Putamen (tissue), 1 donor: ENCODE measurements at places on chromosomes 4 and X.

- no peak for DNase-seq
Observed at GRCh38 chrX:98568795-98569194, 1685.1 kb downstream of the RPA4 start.

GRCh38 chr4:187027272-187027671 lies 303.6 kb upstream of the FAT1 start:
- no peak for DNase-seq

- DNase-seq, result peak; percentile 40
Observed at GRCh38 chr4:74997948-74998729, 65.2 kb downstream of the PARM1 start.

GRCh38 chrX:107829878-107830277 lies 4.2 kb downstream of the MID2 start:
- no peak for DNase-seq

DNA sequence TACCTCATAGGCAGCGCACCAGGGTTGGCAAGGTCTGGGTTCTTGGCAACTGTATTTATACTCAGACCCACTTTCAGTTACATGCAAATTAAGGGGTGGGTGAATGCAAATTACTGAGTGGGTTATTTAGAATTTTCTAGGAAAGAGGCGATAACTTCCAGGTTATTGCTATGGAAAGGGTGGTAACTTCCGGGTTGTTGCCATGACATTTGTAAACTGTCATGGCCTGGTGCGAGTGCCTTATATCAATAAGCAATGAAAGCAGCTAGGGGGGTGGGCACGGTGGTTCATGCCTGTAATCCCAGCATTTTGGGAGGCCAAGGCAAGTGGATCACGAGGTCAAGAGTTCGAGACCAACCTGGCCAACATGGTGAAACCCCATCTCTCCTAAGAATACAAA lies 57.5 kb upstream of the SLC7A3 start:
- no peak for DNase-seq

DNA sequence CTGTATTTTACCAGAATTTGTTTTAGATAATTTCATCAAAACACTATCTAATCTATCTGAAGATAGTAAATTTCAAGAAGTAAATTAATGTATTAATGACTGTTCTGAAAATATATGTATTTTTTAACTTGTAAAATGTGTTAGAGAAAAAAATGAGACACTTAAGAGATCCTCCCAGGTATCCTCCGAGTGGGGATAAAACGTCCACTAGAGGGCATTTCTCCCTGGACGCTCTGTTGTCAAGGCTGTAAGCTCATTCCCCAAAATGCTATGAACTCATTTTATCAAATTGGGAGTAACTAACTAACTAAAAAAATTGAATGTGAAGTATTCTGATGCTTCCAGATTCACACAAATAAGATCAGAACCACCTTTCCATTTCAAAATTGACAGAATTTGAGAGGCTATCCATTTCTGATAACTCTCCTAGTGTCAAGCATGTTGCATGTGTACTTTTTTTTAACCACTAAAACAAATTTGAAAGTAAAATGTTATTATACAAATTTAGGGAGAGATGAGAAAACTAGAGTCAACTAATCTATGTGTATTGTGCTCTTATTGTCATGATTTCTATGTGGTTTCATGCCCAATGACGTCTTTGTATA lies 337.3 kb upstream of the HS3ST1 start:
- DNase-seq, result no peak

DNA sequence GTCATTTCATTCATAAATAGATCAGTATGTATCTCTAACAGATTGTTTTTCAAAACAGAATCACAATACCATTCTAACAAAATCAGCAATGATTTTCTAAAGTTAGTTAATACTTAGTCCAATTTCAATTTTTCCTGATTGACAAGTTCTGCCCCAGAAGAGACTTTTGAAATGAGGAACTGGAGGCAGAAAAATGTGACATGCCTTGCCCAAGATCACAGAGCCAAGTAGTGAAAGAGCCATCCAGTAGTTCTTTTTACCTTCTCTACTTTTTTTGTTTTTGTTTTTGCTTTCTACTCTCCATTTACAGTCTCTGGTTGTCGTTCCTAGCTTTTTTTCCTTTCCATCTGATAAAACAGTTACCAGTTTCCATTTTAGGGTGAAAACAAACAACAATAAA lies 129.3 kb upstream of the TMEM164 start:
- no peak for DNase-seq

DNA sequence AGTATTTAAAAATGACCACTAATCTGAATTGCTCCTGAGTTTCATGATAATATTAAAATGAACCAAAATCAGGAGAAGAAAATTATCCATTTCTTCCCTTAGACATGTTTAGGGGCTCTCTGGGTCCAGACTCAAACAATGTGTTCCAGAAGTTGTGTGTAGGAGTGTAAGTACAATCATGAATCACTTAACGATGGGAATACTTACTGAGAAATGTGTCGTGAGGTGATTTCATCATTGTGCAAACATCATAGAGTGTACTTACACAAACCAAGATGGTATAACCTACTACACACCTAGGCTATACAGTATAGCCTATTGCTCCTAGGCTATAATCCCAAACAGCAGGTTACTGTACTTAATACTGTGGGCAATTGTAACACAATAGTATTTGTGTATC lies 74.8 kb downstream of the STPG2 start:
- DNase-seq, result no peak

GRCh38 chr4:79255793-79256192 lies 70.1 kb downstream of the NAA11 start:
- no peak for DNase-seq

DNA sequence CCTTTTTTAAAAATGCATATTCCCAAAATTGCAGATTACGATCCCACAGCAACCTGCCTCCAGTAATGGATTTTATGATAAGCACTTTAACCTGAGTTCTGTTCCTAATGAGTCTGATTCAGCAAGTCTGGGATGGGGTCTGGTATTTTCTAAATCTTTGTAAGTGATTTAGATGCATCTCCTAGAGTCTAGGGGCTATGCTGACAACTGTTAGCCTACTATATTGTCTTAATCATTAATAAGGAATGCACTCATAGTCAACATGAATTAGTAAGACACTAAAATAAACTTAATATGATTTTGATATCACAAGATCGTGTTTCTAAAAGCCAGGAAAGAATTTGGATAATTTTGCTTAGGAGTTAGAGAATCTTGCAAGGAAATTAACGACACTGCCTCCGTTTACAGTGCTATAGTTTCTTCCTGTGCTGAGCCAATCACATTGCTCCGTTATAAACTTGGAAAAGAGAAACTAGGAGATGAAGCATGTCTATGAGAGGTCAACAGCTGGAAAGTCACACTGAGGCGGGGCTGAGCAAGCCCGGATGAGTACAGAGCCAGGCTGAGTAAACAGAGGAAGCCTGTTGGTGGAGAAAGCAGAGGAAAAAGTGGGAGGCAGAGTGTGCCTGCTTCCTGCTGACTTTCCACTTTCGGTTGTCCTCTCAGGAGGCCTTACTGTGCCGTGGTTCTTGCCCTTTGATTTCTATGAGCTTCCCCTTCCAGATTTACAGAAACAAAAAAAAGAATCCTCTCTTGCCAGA lies 5.4 kb downstream of the SCARB2 start:
- peak; percentile 86 for DNase-seq

- DNase-seq, result no peak
Observed at GRCh38 chrX:22090181-22090580, 58.1 kb downstream of the PHEX start.
